Activated CD8-positive, alpha-beta memory T cell treated with anti-CD3 and anti-CD28 coated beads for 1 hour (primary cell): ENCODE measurements at places on chromosomes 2 and 18.

GRCh38 chr2:164535280-164536025 lies 85.8 kb downstream of the GRB14 start:
- no peak for DNase-seq

GRCh38 chr2:133955169-133955568 lies 298.7 kb upstream of the MGAT5 start:
- no peak for DNase-seq

- no peak for DNase-seq
Observed at GRCh38 chr2:9412781-9413180, 10.5 kb downstream of the ITGB1BP1 start.

- no peak for DNase-seq
Observed at GRCh38 chr2:88019985-88020384, 3.6 kb upstream of the RNU2-63P start.

- no peak for DNase-seq
Observed at GRCh38 chr2:84280873-84281272, 178.2 kb downstream of the SUCLG1 start.
